Heart right ventricle (tissue), 16 donors: ENCODE measurements at places on chromosomes 3 and 15.

GRCh38 chr15:31740203-31740602 is 290.1 kb upstream of the CHRNA7 start:
- no peak for DNase-seq

DNA sequence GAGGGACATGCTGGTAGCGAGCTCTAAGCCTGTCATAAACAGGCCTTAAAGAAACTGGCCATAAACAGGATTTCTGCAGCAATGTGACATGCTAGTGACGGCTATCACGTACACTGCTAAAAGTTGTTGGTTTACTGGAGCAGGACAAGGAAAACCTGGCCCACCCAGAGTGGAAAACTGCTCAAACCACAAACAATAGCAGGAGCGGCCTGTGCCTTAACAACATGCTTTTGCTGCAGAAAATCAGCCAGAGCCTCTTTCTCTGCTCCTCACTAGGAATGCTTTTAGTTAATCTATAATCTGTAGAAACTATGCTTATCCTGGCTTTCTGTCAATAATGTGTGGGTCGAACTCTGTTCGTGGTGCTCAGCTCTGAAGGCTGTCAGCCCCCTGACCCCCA is 202.9 kb upstream of the UBE3A start:
- no peak for DNase-seq

DNA sequence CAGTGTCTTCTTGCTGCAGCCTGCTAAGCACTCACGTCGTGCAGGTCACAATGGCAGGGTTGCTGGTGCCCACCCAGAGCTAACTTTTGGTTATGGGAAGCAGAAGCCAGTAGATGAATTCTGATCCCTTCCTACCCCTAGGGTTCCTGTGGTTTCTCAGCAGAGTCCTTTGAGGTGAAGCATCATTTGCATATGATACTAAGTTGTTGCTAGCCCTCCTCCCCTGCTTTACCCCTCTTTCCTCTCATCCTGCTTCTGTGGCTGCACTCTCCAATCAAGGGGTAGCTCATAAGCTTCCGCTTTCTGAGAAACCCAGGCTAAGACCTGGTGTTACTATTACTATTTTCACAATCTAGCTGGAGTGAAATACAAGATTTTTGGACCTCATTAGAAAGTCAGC is 22.1 kb upstream of the HEG1 start:
- DNase-seq = no peak

DNA sequence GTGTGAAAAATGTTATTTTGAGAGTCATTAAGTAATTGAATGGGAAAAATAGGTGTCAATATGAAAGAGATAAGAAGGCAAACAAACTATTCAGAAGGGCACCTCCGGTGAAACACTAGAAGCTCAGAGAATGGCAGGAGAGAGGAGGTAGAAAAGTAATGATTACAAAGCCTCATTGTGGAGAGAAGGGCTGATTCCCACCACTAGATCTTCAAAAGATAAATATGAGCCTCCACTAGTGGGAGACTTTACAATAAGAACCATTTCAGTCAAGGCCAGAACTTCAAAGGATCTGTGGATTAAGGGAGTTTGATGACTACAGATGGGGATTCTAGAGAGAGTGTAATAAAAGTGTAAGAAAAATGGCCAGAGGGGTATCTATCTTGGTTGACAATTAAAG is 535.6 kb downstream of the NLGN1 start:
- no peak for DNase-seq

DNA sequence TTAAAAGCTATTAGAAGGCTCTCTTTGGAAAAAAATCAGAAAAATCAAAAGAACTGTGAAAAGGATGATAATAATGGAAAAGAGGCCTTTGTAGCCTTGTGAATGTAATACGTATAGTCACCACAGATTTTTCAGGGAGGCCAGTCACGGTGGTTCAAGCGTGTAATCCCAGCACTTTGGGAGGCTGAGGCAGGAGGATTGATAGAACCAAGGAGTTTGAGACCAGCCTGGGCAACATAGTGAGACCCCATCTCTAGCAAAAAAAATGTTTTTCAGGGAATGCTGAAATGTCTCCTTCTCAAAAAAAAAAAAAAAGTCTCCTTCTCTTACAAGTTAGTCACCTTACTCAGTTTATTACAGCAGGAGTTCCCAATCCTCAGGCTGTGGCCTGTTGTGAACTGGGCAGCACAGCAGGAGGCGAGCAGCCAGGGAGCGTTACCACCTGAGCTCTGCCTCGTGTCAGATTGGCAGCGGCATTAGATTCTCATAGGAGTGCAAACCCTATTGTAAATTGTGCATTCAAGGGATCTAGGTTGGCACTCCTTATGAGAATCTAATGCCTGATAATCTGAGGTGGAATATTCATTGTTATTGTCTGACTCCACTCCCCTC is 15.9 kb downstream of the ARIH1 start:
- DNase-seq = no peak

- DNase-seq = no peak
These were observed 79.4 kb downstream of the CORO2B start for GRCh38 chr15:68658151-68658550.
